Body of pancreas (tissue), 4 donors: ENCODE measurements at places on chromosomes 3 and 15. TPM values are rescaled to one million over a fixed set of nuclear protein-coding genes. Genes with fewer than 3 reads are reported as not detected.

DNA sequence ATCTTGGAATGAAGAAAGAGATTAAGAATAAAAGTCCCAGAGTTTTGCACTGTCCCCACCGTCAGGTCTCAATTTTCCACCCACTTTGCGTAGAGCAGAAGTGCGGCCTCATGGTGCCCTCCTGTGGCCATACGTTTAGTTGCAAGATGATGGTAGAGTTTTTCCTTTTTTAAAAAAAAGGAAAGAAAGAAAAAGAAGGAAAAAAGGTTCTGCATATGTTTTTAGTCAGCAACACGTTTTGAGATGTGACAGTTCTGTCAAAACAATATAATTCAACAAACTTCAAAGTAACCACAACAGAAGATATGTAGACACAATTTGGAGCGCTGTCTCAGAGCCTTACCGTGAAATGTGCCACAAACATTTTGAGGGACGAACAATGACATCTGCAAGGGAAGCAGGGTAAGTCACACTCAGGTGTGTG lies 24.6 kb downstream of the EBLN2 start:
- peak; percentile 63 for DNase-seq

GRCh38 chr15:69962561-69962960 lies 135.2 kb downstream of the TLE3 start:
- DNase-seq: no peak

GRCh38 chr15:78024519-78024870 lies 53.0 kb downstream of the TBC1D2B start:
- no peak for DNase-seq

DNA sequence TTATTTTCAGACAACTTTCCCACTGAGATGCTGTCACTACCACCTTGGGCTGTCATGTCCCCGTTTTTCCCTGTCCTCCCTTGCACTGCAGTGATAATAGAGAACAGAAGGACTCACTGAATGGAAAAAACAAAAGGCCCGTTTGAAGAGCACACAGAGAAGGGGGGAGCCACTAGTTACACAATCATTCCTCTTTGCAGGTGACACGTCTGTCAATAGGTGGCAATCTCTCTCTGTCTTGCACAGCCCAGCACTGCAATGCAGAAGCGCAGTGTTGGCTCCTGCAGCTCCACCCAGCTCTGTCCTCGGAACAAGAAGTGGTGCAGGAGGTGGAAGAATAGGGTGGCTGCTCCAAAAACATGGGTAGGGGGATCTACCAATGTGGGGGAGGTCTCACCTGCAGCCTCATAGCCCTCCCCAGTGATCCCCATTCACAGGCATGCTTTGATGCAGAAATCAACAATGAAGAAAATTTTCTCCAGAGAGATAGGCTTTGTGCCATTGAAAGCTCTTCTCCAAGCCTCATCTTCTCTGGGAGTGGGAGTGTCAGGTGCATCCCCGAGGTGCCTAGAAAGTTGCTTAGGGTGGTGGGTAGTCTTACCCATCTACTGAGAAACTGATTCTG lies 31.8 kb downstream of the FSTL1 start:
- DNase-seq: peak; percentile 61

- peak; percentile 13 for DNase-seq
Observed at GRCh38 chr3:72848703-72849081, 447 bp upstream of the SHQ1 start.

DNA sequence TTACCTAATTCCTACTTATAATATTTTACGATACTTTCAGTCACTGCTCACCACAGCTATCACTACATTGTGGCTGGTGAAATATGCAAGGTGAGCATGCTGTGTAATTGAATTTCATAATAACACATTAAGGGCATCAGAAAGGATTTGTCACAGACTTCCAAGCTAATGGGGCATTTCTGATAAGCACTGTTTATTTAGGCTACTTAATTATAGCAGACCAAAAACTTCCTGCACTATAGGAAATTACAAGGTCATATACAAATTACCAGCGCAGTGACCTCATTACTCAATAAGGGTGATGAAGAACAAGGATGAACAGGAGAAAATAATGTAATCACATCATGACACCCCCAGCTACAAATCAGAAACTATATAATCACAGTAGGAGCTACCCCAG lies 88.6 kb upstream of the FAM3D start:
- DNase-seq: no peak

Gene HDDC3
- total RNA-seq: 14.5 TPM

Gene EPHA3
- total RNA-seq: 6.0 TPM

Gene AADAC
- total RNA-seq: 7.3 TPM
